ENCODE measurements at places on chromosomes 3 and 15.

DNA sequence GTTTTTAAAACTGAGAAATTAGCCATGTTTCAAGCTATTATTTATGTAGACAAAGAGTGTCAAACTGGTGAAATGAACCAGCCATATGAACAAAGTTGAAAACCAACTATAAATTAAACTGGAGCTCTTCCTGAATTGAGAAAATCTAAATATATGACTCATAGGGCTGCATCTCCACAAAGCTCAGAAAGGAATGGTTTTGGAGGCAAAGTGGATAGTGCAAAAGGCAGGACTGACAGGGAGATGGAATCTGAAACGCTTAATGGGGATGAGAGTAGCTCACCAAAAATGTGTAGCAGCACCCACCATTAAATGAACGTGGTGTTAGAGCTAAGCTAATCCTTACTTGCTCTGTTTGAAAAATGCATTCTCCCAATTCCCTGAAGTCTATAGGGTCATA lies 1066.0 kb downstream of the AGBL1 start:
- no peak for DNase-seq

- peak; percentile 20 for DNase-seq
Measured at GRCh38 chr3:149992416-149993058, 21.8 kb upstream of the PFN2 start.

DNA sequence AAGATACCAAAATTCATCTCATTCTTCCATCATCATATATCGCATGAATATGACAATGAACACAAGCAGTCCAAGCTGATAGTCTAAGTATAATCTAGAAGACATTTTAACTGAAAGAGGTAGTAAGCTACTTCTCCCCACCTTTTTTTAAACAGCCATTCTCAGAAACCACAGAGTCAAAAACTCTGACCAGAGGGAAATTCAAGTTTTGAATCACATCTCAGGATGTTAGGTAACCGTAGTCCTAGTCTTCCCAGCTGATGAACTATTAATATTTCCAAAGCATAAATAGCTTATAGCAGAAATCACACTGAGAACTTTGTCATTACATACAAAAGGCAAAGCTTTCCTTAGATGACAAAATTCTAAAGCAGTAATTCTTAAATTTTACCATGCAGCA lies 25.8 kb downstream of the NPTN start:
- DNase-seq: no peak

- DNase-seq: peak; percentile 79
Measured at GRCh38 chr3:185733980-185734724, 90.7 kb downstream of the IGF2BP2 start.

- no peak for DNase-seq
Measured at GRCh38 chr3:157237886-157238285, 77.9 kb upstream of the CCNL1 start.
